ENCODE measurements at places on chromosomes 4 and X.

DNA sequence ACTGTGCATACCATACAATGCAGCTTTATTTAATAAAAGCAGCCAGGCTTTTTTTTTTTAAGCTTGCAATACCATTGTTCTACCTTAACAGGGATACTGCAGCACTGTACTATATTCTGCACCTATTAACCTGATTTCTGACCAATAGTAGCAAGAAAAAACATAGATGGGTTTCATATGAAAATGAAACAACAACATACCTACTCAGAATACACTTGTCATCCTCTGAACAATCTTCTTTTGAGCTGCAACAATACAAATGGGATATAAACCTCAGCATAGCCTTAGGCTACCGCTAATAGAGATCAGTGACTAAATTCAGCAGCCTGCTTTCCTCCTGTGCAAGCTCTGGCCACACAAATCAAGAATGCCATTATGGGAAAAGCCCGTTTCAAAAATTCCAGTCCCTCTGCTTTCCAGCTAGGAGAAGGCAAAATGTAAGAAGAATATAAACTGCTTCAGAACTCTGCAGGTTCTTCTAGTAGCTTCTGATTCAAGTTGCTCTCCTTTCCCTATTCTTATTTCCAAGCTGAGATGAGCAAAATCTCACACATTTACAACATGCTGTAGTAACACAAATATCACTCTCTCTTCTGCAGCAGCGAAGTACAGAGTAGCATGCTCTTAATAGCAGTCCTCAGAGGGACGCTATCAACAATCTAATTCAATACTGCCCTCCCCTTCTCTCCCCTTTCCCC, 143.4 kb downstream of the KLHL13 start:
- peak; percentile 39 for DNase-seq

- no peak for DNase-seq
These were observed 685 bp upstream of the NDNF start for GRCh38 chr4:121073004-121073435.

- no peak for DNase-seq
These were observed 117.3 kb downstream of the NKX6-1 start for GRCh38 chr4:84381759-84382158.

GRCh38 chr4:151152028-151152427, 52.6 kb downstream of the RPS3A start:
- DNase-seq = no peak

DNA sequence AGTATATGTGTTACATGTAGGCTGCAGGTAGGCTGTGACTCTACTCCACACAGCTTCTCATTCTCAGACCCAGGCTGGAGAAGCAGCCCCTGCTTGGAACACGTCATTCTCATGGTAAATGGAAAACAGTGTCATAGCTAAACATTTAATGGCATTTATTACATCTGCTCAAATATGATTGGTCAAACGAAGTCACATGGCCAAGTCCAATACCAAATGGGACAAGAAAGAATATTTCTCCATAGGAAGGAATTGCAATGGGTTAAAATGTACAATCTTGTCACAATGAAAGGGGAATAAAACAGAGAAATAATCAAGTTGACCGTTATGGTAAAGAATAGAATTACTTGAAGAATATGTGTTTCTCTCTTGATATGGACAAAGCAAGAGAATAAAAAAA, 198.6 kb downstream of the ANAPC10 start:
- DNase-seq = no peak

DNA sequence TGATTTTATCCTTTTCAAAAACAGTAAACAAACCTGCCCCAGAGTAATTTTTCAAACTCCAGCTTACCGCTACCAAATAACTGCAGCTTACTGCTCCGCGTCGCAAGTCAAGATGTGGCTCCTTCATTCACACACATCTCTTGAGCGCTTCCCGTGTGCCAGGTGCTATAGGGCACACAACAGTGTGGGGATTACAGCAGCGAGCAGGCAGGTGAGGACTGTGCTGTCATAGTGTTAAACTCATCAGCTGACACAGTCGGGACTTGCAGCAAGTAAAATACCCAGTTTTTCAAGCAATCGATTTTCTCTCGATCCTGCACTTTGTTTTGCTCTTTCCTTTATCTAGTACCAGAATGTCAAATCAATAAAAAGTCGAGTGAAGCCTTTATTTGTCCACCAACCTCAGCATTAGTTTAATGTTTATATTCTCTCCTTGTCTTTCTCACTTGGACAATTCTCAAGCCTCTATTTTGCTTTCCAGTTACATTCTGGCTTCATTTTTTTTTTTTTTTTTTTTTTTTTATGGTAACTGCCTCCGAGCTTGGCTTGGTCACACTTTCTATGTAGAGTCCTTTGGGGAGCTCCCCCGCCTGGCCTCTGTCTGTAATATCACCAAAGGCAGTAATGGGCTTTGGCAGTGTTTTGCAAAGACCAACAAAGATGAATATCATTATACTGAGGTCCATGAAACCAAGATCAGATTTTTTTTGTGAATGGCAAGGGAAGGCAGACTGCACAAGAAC, 8.3 kb upstream of the ASB5 start:
- peak; percentile 18 for DNase-seq

- no peak for DNase-seq
These were observed 236.9 kb downstream of the AR start for GRCh38 chrX:67780694-67781109.

DNA sequence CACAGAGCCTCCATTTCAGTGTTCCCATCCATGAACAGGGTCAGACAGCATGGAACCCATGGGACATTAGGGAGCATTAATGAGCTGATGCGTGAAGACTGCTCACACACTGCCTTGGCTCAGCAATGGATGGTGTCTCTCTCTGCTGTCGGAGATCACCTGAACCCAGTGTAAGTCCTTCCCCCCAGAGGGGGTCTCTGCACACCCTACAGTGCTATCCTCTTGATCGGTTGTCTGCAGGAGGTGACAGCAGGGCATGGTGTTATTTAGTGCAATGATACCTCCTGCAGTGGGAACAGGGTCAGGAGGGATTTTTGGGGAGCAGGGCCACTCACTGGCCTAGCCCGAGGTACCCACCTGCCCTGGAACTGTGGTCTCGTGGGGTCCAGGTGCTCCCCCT, 25.6 kb downstream of the APELA start:
- DNase-seq = no peak

DNA sequence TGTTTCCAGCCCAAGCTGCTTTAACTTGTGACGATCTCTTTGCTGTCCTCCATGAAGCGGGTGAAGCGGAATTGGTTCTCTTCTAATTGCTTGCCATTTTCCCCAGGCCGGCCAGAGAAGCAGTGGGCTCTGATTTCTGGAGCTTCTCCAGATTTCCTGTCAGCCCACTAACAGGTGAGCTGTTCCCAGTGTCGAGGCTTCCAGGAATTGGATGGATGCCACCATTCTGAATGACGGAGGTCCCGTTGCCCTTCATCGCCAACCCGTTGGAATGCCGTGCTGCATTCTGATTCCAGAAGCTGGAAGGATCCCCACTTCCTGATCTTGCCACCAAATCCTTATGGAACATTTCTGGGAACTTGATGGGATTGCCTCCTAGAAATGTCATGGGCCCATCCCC, 31.0 kb downstream of the PAGE1 start:
- no peak for DNase-seq

DNA sequence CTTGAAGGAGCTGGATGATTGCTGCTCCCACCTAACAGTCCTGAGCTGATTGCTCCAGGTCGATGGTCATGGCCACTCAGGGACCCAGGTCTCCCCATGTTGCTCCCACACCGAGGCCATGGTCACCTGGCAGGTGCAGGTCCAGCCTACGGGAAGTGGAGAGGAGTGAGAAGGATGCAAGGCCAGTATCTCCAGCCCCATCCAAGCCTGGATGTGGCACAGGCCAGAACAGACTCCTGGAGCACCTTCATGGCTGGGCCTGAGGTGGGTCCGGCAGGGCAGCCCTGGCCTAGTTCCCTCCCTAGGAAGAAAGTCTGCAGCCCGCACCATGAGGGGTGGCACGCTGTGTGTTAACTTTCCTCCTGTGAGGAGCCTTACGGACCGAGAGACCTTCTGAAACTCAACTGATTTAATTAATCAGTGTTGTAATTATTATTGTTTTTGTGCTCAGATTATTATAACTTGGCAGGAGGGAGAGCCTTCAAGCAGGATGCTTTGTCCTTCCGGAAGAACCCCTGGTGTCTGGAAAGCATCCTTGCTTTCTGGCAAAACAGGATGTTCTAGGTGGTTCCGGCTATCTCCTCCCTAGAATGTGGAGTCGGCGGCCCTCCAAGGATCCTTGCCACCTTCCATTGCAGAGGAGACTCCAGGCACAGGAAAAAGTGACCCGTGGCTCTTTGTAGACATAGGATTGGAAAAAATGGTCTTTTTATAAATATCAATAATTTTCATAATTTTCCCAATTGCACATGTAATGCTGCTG, 92.3 kb upstream of the ADRA2C start:
- DNase-seq = no peak

- DNase-seq = no peak
These were observed 2.0 kb upstream of the ATRX start for GRCh38 chrX:77788050-77788449.

- no peak for DNase-seq
These were observed 745.8 kb upstream of the GALNTL6 start for GRCh38 chr4:171067422-171067821.

DNA sequence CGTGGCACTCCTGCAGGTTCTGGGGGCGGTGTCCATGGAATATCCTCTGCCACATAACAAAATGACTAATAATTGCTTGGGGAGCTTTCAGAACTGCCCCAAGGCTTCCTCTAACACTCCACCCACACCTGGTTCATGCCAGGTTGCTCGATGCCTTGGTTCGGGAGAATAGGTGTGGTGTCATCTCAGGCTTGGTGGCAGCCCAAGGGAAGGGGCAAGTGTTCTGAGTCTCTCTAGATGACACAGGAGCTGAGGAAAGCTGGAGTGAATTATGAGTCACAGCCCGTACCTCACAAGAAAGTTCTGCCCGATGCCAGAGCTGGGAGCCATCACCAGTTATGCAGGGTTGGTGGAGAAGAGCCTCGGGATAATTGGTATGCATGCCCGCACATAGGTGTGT, 14.7 kb downstream of the FTSJ1 start:
- no peak for DNase-seq

DNA sequence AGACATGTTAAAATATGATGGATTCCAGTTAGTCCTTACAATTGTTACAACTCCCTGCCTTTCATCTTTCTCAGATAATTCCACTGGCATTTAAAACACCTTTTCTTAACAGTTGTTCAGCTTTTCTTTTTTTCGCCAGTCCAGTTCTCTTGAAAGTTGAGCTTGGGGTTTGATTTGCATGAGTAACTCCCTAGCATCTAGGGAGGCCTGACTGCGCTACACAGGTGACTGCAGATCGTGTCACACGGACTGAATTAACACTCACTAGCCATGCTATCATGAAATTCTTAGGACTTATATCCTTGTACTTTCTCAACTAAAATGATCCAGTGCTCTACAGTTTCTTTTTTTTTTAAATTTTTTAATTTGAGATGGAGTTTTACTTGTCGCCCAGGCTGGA, 69.8 kb downstream of the ARHGAP24 start:
- DNase-seq = no peak

- DNase-seq = peak; percentile 38
These were observed 123.3 kb upstream of the TBL1X start for GRCh38 chrX:9341291-9342201.

- no peak for DNase-seq
These were observed 271.5 kb downstream of the NR3C2 start for GRCh38 chr4:148170408-148171365.

GRCh38 chr4:33411182-33411581, 2691.0 kb downstream of the PCDH7 start:
- no peak for DNase-seq

GRCh38 chr4:74823194-74823593, 28.9 kb upstream of the BTC start:
- DNase-seq = no peak

DNA sequence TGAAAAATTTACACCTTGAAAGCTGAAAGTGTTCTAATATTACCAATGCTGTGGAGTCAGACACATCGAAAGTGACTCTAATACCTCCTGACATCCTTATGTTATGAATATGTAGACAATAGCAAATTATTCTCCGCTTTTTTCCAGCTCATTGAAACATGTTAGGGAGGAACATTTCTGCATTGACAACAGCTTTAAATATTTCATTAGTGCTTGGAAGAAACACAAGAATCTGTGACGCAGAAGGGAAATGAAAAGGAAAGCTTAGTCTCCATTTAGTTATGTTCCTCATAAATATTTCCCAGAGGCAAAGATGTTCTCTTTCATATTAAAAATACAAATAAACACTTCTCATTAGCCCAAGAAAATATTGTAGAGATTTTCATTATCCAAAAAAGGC, 55.8 kb upstream of the CD99 start:
- peak; percentile 16 for DNase-seq

DNA sequence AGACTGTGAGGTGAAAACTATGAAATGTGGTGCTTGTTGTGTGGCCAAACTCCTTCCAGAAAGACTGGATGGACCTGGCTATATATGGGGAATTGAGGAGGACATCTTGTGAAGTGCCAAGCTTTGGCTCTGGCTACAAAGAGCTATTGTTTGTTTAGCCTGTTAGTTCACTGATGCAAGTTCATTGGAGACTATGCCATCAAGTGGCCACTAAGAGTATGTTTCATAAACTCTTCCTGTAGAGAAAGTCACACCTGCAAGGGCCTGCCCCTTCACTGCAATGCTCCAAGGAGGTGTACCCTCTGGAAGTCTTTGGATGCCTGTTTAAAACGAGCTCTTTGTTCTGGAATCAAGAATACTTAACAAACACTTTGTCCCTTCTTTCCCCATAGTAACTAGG, 382.0 kb downstream of the GABRG1 start:
- no peak for DNase-seq

DNA sequence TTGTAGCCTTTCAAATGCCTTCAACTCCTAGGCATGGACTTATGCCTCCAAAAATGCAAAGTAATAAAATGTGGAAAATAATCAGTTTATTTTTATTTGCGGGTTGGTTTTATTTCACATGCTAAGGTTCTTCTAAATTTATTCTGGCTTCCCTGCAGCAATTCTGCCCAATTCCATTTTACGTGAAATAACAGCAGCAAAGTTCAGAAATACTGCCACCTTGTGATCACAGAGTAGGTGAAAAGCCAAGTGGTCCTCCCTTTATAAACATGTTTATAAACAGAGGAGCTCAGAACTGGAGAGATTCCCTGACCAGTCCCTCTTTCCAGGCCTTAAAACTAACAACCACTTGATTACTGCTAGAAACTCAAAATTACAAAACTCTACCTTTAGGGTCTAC, 14.7 kb upstream of the DCHS2 start:
- peak; percentile 53 for DNase-seq

DNA sequence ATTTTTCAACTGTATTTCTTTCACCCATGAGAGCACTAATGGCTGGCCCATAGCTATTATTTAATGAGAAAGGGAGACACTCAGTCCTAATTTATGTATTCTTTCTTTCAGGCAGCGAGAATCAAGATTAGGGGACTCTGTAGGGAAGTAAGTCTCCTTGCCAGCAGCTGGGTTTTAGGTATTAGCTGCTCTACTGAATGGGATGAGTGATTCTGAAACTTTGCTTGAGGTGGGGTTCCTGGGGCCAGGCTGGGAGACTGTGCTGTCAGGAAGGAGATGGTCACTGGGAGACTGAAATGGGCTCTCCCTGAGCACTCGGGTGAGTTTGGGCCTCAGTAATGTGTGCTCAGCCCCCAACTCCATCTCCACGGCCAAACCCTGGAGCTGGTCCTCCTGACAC, 78.7 kb downstream of the LNX1 start:
- no peak for DNase-seq

- DNase-seq = no peak
These were observed 95.8 kb upstream of the IL13RA1 start for GRCh38 chrX:118631586-118631985.

GRCh38 chr4:121822796-121823504, 733 bp downstream of the CCNA2 start:
- peak; percentile 59 for DNase-seq

Measured in retina (tissue), 1 donor.